ENCODE measurements at places on chromosomes 7 and 10.

GRCh38 chr7:22589641-22590201, 89.7 kb upstream of the STEAP1B start:
- no peak for DNase-seq

DNA sequence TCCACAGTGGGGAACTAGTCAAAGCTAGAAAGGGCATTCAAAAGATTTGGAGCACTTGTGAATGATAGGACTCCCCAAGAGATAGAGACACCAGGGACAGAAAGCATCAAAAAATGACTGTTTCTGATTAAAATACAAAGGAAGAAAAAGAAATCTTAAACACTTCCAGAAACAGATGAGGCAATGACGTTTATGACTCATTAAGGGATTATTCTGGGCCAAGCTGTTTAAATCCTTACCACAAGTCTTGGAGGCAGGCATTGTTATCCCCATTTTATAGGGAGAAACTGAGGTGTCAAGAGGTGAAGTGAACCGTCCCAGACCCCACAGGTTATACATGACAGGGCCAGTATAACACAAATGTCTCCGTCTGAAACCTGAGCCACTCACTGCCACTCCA, 68.3 kb upstream of the AMPH start:
- DNase-seq = no peak

DNA sequence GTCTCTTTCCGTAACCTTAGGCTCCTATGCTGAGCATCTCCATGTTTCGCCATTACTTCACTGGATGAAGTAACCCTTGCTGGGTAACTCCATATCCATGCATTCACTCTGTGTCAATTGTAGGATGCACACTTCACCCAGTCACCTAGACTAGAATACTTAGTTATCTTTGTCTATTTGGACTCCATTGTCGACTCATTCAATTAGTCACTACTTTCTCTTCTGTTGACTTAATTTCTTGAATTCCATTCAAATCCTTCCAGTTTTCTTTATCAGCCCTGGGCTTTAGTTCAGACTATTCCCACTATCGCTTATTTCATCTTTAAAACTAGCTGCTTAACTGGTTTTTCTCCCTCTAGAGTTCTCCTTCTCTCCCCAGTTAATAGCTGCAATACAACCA, 111.3 kb upstream of the TNS3 start:
- no peak for DNase-seq

DNA sequence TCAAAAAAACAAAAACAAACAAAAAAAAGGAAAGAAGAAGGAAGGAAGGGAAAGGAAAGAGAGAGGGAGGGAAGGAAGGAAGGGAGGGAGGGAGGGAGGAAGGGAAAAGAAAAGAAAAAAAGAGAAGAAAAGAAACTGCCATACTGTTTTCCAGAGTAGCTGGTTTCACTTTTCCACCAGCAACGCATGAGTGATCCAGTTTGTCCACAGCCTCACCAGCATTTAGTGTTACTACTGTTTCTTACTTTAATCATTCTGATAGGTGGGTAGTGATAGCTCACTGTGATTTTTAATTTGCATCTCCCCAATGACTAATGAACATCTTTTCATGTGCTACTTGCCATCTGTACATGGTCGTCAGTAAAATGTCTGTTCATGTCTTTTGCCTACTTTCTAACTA, 9.6 kb downstream of the GSTK1 start:
- no peak for DNase-seq

- no peak for DNase-seq
These were observed 21.8 kb downstream of the ARHGAP19 start for GRCh38 chr10:97270523-97271154.

- no peak for DNase-seq
These were observed 534.1 kb downstream of the AUTS2 start for GRCh38 chr7:70132226-70132851.
